ENCODE measurements at places on chromosomes 2 and 18.

GRCh38 chr2:232479341-232480200 is 8.1 kb downstream of the ECEL1 start:
- no peak for DNase-seq

DNA sequence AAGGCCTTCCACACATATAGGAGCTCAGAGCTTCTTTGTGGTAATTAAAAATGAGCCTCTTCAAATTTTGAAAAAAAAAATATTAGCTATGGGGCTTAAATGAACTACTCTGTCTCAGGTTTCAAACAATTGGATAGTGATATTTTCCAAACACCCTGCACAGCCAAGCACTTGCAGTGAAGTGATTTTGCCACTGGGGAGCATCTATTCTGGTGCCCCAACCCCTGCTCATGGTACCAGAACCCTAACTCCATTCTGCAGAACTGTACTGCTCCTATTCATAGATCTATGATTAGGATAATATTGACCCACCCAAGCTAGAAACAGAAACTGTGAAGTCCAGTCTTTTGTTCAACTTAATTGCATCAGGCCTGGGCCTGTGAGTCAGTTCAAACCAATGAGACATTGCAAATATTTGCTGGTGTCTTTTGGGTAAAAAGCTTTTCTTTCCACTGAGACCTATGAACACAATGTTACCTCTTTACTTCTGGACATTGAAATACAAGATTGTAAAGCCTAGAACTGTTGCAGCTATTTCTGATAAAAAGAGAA is 324.0 kb downstream of the GALNT13 start:
- no peak for DNase-seq

GRCh38 chr18:45286431-45286830 is 328.8 kb upstream of the SLC14A2 start:
- no peak for DNase-seq

DNA sequence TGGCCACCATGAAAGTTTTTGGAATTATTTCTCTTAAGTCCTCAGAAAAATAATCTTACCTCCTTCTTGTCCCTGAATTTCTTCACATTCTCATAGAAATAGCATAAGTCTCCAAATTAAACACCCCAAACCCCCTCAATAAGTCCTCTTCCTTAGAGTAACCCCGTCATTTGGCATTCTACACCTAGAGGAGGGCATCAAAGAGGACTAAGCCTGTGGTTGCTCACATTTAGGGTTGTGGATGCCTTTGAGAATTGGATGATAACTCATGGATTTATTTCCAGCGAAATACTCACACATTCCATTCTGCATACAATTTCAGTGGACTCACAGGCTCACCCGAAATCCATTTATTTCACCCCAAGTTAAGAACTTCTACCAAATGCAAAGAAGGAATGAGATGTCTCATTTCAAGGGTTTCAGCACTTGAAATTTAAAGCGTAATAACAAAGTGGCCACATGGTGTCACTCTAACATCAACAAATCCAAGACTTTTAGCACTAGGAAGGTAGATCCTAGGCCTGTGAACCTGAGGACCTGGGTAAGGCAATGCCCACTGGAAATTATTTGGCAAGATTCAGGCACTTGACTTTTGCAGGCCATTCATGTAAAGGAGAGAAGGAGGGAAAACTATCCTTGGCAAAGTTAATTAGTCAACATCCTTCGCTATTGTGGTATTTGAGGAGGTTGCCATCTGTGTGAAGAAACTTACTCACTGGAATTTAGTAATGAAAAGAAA is 24.6 kb downstream of the DYTN start:
- peak; percentile 33 for DNase-seq

DNA sequence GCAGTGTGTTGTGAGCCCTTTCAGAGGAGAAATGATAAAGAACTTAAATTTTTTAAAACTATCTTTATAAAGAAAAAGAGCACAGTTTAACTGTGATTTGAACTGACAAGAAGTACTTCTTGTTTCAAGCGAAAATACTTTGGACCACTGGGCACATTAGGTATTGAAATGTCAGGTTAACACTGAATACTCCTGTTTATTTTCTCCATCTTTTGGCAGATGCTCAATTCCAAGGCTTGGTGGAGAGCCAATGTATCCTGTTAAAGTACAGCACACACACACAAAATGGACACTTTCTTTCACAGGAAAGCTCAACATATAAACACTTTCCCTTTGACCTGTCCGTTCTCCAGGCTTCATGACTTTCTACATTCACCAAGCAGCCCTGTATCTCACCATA is 32.6 kb upstream of the SP3 start:
- DNase-seq, result no peak

DNA sequence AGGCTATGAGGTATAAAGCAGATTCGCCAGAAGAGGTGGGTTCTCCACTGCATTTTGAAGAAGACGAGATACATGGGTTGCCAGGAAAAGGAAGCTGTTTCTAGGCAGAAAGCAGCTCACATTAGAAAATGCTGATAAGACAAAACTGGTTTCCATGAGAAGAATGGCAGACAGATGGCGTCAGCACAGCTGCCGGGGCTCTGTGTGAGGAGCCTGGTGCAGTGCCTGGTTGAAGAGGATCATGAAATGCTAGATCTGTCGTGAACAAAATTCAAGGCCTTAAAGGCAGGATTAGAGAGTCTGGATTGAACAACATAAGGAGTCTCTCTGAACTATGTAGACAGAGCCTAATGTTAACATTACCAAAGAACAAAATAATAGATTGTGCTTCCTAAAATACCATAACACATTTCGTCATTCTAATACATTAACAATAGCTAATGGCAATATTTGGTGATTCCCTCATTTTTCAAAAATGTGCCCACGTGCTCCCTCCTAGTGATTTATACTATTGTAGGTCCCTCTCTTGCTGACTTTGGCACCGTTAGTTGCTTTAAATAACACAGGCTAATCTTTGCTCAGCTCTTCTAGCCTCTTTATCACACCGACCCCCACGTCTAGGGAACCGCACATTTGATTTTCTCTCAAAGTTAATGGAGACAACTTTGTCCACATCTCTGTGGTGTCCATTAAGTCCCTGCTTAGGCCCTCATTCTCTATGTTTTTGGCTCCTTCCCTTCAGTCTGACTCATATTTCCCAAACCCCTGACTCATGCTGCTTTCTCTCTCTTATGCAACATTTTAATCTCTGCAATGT is 38.2 kb downstream of the EFEMP1 start:
- no peak for DNase-seq

DNA sequence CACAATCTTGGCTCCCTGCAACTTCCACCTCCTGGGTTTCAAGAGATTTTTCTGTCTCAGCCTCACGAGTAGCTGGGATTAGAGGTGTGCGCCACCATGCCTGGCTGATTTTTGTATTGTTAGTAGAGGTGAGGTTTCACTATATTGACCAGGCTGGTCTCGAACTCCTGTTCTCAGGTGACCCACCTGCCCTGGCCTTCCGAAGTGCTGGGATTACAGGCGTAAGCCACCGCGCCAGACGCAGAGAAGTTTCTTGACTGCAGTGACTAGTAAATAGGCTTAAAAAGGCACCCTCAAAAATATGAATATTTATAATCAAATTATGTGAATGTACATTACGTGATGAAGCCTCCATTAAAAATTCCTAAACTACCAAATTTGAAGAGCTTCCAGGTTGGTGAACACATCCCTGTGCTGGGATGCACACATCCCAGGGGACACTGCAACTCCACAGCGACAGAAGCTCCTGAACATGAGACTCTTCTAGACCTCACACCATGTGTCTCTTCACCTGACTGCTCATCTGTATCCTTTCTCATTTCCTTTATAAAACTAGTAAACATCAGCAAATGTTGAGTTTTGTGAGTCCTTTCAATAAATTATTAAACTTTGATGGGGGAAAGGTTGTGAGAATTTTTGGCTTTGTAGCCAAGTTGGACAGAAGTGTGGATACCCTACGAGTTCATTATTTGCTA is 203.3 kb upstream of the SPOPL start:
- DNase-seq, result no peak

DNA sequence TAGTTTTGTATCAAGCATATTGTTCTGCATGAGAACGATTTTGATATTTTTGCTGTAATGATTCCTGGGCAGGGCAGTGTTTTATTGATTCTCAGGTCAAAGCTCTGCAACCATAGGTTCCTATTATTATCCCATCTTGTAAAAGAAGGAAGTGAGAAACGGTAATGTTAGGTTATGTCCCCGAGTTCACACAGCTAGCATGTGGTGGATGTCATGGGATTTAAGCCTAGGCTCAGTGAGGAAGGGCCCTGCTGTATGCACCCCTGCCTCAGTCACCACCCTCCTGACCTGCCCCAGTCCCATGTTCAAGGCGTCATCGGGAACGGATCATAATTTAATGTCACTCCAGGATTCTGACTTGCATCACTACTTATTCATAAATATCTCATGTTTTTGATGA is 10.7 kb downstream of the ACP1 start:
- no peak for DNase-seq

- no peak for DNase-seq
Observed at GRCh38 chr18:52422985-52423601, 83.1 kb downstream of the DCC start.

GRCh38 chr2:113187771-113188170 is 14.0 kb downstream of the PSD4 start:
- no peak for DNase-seq

DNA sequence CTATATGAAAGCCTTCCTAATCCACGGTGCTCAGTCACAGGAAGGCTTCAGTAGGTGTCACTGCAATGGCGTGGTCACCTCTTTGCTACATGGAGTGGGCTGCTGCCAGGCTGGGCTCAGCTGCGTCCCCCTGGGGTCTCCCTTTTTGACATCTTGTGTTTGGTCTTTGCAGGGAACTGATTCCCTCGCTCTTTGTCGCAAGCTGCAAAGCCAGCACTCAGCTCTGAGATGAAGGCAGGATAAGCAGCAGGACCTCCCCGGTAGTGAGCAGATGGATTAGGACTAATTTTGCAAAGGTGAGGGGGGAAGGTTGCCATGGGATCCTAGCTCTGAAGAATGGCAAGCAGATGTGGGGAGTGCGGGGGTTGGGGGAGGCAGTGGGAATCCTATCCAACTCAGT is 173.9 kb upstream of the ARL4C start:
- DNase-seq, result no peak

DNA sequence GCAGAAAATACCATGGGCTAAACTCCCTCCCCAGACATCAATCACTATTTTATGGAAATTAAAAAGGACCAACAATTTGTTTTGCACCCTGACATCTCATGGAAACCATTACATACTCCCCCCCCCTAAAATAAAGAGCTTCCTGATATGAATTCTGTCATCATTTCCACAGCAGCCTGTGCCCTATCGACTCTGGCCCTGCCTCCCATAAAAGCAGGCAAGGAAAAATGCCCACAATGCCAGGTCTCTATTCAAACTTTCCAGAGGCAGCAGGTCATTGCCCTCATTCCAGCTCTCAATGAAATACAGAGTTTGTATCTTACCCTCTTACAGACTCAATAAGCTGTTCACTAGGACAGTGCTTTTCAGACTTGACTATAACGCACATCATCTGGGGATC is 254.4 kb upstream of the TANK start:
- no peak for DNase-seq

GRCh38 chr2:217897816-217898806 is 104.7 kb downstream of the TNS1 start:
- no peak for DNase-seq

DNA sequence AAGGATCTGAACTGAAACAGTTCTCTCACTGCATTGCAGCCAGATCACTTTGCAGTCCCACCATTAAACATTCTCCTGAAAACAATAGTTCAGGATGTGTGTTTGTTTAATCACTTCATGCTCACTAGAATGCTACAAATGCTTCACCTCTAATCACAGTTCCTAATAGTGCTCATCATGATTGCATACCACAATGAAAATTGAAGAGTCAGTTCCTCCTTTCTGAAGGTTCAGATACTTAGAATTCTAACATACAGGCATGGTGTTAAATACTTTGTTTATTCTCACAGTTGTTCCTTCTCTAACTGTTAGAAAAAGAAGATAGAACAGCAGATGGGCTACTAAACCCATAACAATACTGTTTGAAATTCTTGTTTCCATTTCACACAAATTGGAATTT is 622.3 kb upstream of the ACVR2A start:
- DNase-seq, result no peak

GRCh38 chr2:96532641-96533291 is 3.8 kb upstream of the ARID5A start:
- DNase-seq, result no peak

DNA sequence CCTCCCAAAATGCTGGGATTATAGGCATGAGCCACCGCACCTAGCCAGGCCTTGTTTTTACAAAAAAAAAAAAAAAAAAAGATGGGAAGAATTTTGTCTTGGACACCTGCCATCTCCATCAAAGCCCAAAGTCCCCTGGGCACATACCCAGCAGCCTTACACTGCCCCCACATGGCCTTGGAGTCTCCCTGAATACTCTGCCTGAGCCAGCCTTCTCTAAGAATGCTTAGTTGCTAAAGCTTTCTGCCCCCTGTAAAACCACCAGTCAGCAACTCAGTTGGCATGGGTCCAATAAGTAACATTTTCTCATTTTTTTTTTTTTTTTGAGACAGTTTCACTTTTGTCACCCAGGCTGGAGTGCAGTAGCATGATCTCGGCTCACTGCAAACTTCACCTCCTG is 40.6 kb downstream of the SPC25 start:
- DNase-seq, result peak; percentile 20

DNA sequence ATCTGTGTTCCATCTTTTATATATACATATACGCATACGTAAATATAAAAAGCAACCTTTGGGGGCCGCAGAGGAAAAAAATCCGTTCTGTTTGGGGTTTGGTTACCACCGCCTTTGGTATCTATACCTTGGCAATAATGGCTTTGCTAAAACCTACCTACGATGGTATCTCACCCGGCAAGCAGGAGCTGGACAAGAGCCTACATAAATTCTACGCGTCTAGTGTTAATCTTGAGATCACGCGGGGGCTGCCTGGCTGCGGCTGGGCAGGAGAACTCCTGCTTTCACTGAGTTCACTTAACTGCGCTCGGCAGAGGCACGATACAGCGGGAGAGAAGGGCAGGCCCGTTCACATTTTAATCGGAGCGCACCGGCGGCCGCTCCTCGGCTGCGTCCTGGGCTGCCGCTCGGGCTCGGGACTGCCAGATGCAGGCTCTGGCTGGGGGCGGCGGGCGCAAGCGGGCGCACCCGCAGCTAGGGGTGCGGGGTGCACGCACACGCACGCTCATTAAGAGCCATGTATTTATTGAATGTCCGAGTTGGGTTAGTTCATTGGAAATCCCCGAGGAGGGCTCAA is 1.7 kb upstream of the POU3F3 start:
- peak; percentile 30 for DNase-seq

DNA sequence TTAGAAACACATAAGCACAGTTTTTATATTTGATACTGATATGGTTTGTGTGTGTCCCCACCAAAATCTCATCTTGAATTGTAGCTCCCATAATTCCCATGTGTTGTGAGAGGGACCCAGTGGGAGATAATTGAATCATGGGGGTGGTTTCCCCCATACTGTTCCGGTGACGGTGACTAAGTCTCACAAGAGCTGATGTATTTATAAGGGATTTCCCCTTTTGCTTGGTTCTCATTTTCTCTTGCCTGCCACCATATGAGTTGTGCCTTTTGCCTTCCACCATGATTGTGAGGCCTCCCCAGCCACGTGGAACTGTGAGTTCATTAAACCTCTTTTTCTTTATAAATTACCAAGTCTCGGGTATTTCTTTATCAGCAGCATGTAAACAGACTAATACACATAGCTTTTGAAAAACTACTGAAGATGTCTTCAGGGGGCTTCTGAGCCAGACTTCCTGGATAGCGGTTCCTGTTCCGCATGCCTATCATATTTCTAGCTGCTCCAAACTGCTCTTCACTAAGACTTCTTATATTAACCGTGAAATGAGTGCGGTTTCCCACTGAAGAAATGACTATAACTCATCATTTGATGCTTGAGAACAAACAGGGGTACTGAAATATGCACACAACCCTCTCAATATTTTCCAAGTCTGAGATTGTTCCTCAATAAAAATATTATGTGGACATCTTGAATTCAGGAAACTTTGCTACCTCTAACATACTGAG is 75.8 kb downstream of the SPHKAP start:
- no peak for DNase-seq
